ENCODE measurements at places on chromosomes 5 and 9.

DNA sequence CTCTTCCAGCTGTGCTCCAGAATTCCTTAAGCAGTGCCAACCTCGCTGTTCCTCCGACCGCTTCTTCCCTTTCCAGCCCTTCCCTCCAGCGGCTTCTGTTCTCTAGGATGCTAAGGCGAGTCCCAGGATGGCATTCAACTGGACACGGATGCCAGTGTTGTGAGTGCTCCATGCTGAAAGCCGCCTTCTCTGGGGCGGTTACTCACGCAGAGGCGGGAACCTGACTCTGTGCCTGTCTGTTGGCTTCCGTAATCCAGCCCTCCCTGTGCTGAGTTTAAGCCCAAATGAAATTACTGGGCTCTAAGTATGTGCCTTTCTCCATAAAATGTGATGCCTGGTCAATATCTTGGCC is 20.2 kb downstream of the COL5A1 start:
- DNase-seq, result no peak

DNA sequence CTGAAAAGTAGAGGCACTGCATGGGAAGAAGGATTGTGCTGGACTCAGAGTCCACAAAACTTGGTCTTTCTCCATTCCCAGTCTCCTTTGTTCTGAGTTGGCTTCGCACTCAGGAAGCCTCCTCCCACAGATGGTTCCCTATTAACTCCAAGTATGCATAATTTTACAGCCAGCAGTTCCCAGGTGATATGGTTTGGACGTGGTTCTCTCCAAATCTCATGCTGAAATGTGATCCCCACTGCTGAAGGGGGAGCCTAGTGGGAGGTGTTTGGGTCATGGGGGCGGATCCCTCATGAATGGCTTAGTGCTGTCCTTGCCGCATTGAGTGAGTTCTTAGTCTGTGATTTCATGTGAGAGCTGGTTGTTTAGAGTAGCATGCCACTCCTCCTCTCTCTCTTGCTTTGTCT is 86.6 kb downstream of the FEM1C start:
- DNase-seq, result no peak

DNA sequence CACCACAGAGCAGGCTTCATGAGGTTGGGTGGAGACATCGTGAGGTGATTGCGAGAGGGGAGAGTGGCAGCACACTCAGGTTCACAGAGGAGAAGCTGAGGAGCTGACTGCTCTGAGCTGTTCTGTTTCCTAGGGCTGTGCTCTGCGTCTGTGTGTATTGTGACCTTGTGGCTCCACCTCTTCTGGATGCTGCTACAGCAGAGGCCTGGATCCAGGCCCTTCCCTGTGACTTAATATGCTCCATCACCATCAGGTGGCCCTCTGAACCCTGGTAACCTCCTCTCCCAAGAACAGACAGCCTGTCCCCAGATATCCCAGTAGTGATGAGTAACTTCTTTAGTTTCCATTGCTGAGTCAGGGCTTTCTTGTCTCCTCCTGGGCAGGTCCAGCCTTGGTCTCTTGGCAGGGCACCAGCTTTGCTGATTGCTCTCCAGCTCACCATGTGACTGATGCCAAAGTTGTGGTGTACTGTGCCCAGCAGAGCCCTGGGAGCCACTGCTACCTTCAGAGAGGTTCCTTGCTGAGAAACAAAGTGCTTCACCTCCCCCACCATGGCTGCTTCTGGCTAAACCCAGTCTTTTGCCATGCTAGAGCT is 212.8 kb upstream of the CHD1 start:
- DNase-seq, result no peak

GRCh38 chr5:18507114-18507513 is 872.9 kb downstream of the TAF11L14 start:
- no peak for DNase-seq

- no peak for DNase-seq
Measured at GRCh38 chr5:65821966-65822365, 100.0 kb downstream of the NLN start.

DNA sequence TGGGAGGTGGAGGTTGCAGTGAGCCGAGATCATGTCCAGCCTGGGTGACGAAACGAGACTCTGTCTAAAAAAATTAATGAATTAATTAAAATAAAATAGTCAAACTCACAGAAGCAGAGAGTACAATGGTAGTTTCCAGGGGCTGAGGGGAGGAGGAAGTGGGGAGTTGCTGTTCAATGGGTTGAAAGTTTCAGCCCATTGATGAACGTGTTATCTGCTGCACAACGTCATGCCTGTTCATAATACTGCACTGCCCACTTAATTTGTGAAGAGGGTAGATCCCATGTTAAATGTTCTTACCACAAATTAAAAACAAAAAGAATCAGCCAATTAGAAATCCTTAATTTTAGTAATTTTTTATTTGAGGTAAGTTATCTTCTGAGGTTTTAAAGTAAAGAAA is 16.4 kb upstream of the RUFY1 start:
- no peak for DNase-seq

DNA sequence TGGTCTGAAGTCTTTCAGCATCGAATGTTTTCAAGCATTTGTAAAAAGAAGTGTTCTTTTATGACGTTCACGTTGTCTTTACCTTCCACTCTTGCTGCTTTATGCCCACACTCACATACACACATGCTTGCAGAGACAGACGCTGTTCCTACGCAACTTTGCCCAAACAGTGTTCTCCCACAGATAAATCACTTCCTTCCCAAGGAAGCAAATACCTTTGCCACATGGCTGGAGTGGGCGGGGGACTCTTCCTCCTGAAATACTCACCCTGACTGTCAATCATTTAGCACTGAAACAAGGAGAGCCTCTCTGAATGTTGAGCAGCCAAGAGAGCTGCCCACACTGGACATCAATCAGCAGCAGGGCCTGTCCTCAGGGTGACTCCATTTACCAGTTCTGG is 22.4 kb upstream of the ASTN2 start:
- no peak for DNase-seq

DNA sequence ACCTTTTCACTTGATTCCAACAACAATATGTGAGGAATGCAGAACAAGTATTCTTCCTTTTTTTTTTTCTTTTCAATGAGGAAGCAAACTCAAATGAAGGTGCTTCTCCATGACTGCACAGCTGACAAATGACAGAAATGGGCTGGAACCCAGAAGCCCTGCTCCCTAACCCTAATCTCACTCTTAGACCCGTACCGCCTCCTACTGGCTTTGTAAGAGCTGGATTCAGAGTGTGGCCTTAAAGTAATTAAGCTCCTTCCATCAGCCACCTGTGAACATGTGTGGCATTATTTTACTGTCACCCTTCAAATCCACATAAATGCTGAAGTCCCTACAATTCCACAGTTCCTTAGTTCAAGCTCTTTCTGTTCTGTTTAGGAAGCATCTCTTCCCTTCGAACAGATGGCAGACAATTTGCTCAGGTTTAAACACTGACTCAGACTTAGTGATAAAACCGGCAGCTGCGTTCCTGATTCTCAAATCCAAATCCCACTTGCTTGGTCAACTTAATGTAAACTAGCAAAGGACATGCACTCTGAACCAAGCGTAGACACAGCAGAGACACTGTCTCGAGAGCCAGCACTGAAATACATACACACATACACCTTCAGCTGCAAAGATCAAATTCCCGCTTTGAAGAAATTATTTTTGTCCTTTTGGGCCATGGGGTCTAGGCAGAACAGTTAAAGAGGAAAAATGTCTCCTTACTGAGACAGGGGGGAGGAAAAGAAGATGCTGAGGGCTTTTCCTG is 316.7 kb upstream of the TLE4 start:
- DNase-seq, result no peak
